ENCODE measurements at places on chromosomes 2 and 18.

GRCh38 chr2:191115391-191115790 lies 35.4 kb downstream of the STAT4 start:
- DNase-seq = peak; percentile 94

DNA sequence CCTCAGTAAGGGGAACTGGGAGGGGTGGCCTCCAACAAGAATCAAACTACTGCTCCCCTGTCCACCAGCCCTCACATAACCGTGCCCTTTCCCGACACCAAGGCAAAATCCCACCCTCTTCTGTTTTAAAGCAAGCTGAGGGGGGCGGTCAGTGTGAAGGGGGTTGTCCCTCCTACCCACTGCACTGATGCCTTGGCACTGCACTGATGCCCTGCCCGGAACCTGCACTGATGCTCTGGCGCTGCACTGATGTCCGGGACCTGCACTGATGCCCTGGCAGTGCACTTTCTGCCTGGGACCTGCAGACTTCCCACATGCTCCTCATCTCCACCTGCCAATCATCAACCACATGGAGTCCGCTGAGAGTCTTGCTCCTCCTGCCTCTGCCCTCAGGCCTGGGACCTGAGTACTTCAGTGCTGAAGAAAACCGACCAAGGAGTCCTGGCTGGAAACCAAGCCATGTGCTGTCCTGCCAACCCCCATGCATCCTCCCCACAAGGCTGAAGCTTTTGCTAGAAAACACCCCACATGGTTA lies 179.5 kb downstream of the SMAD2 start:
- DNase-seq = no peak

DNA sequence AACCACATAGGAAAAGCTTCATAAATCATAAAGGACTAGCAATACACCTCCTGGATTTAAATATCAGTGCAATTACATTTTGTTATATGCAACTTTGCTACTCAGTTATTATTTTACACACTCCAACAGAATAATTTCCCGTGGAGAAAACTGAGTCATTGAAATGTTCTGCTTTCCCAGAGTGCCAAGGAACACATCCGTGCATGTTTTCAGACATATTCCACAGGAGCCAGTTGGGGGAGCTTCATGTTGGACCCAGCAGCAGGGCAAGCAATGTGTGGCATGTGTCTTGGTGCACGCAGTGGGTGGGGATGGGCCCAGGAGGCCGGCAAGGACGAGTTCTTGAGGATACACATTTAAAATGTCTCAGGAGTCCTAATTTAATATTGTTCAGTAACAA lies 14.4 kb upstream of the SMIM21 start:
- DNase-seq = no peak

- no peak for DNase-seq
Measured at GRCh38 chr18:37336568-37337285, 228.9 kb downstream of the CELF4 start.

GRCh38 chr2:127620866-127621265 lies 25.1 kb upstream of the GPR17 start:
- DNase-seq = no peak

GRCh38 chr18:59898609-59899297 lies 1.0 kb upstream of the PMAIP1 start:
- DNase-seq = peak; percentile 29

DNA sequence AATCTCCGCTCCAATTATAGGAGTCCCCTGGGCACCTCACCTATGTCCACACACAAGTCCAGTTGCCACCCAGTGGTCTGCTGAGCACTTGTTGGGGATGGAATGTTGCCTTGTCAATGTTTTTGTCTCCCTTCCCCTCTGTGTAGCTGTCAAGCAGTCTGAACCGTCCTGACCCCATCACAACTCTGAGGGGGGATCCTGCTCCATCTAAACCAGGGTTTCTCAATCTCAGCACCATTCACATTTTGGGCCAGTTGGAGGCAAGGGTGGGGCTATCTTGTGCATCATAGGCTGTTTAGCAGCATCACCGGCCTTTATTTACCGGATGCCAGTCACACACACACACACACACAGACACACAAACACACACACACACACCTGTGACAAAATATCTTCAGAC lies 53.0 kb downstream of the CYP26B1 start:
- no peak for DNase-seq

DNA sequence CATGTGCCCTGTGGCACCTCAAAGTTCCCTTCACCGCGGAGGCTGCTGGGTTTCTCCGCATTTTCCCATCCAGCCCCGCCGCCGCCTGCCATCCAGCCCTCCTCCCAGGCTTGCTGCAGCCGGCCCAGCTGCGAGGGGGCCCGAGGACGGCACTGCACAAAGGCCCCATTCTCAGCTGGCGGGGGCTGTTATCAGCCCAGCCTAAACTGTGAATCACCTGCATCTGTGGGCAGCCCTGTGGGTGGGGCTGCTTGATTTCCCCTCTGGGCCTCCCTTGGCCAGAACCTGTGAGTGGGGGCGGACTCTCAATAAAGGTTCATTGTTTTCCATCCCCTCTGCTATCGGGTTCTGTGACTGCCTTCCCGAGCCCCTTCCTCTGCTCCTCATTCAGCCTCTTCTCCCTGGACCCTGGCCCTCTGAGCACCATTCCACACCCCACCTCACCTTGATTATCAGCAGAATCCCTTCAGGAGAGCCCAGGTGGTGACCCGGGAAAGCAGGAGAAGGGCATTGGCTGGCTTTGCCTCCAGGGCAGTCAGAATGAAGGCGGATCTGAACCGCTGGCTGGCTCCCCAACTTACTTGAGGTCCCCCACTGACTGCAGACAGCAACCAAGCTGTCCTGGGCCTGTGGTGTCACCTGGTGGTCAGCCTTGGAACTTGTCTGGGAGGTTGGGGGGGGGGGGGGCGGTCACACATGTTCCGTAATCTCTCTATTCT lies 204.5 kb downstream of the ZFP36L2 start:
- DNase-seq = no peak

DNA sequence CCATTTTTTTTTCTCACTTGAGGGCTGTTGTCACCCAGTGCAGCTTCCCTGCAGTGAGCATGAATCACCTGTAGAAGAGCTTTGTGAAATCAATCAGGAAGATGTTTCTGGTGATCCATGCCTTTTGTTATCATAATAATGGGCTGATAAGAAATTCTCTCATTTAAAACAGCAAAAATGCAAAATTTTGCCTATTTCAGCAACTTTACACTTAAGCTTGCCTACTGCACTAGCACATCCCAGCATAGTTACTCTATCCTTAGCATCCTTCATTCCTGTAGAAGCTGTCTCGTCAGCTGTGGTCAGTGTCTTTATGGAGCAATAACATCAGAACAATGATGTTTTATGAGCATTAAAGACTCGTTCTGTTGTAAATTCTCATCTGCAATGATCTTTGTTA lies 178.6 kb upstream of the ZNF804A start:
- DNase-seq = no peak

DNA sequence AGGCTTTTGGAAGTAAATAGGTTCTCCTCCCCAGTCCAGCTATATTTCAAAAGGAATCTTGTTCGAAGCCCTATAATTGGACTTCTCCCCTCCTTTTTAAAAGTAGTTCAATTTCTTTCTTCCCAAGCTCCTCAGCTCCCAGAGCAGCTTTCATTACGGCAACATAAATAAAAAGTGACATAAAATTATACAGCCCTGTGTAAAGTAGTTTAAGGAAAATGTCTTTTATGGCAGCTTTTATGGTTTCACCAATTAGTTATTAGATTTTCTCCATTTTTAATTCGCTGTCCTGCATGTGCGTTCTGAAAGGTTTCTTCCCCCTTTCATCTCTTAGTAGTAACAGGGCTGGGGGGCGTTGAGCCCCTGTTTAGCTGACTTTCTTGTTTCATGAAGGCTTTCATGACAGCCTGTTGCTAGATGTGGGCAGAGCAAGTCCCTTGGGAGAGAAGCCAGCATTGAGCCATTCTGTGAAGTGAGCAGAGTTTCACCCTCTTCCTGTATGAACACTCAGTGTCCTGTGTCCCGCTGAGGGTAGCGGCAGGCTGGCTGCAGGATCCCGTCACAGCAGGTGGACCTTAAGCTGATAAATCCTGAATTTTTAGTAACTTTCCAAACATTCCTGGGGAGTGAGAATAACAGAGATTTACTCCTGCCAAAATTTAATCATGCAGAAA lies 229.7 kb upstream of the SPRED2 start:
- no peak for DNase-seq

- no peak for DNase-seq
Measured at GRCh38 chr2:70983506-70984227, 5.2 kb downstream of the ANKRD53 start.

DNA sequence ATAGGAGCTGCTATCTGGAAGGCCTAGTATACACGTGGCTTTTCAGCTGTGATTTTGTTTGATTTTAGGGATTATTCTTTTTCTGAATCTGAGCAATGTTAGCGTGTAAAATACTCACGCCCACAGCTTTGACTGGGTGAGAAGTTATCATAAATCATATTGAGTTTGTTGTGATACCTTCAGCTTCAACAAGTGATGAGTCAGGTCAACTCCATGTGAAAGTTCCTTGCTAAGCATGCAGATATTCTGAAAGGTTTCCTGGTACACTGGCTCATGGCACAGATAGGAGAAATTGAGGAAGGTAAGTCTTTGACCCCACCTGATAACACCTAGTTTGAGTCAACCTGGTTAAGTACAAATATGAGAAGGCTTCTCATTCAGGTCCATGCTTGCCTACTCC lies at the start of gene GKN1:
Gene GKN1, plus strand, starts transcription at position 386 of the 400 bp plus-strand sequence. CDS start 42 bp downstream, outside the sequence.
- DNase-seq = no peak

- no peak for DNase-seq
Measured at GRCh38 chr2:150051004-150051403, 436.5 kb downstream of the RND3 start.

- DNase-seq = no peak
Measured at GRCh38 chr2:44524347-44524926, 162.7 kb downstream of the CAMKMT start.

DNA sequence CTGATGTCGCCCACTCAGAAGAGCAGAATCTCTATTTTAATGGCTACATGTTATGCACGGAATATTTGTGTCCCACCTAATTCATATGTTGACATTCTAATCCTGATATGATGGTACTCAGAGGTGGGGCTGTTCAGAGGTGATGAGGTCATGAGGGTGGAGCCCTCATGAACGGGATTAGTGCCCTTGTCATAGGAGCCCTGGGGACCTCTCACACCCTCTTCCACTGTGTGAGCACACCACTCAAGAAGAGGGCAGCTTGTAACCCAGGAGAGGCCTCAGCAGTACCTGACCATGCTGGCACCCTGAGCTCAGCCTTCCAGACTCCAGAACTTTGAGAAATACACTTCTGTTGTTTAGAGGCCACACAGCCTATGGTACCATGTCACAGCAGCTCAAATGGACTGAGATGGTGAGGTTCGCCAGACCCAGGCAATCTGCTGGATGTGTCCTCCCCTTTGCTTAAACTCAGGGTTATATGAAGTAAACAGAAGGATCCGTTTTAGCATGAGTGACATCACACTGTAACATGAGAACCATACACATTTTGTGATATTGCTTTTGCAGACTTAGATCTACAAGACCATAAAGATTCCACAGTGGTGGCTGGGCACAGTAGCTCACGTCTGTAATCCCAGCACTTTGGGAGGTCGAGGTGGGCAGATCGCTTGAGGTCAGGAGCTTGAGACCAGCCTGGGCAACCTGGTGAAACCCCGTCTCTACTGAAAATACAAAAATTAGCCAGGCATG lies 48.7 kb downstream of the ATOH8 start:
- no peak for DNase-seq

GRCh38 chr2:128313091-128313836 lies 5.4 kb downstream of the HS6ST1 start:
- no peak for DNase-seq

GRCh38 chr18:32980896-32981295 lies 208.1 kb upstream of the KLHL14 start:
- no peak for DNase-seq

DNA sequence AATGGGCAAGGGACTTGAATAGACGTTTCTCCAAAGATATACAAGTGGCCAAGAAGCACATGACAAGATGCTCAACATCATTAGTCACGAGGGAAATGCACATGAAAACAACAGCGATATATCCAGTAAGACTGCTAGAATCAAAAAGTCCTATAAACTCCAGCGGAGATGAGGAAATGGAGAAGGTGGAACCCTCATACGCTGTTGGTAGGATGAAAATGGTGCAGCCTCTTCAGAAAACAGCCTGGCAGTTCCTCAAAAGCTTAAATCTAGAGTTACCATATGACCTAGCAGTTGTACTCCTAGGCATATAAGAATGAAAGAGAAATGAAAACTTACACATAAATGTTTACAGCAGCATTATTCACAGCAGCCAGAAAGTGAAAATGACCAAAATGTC lies 48.1 kb downstream of the HPCAL1 start:
- no peak for DNase-seq

- DNase-seq = no peak
Measured at GRCh38 chr18:56487801-56488200, 150.6 kb downstream of the TXNL1 start.

DNA sequence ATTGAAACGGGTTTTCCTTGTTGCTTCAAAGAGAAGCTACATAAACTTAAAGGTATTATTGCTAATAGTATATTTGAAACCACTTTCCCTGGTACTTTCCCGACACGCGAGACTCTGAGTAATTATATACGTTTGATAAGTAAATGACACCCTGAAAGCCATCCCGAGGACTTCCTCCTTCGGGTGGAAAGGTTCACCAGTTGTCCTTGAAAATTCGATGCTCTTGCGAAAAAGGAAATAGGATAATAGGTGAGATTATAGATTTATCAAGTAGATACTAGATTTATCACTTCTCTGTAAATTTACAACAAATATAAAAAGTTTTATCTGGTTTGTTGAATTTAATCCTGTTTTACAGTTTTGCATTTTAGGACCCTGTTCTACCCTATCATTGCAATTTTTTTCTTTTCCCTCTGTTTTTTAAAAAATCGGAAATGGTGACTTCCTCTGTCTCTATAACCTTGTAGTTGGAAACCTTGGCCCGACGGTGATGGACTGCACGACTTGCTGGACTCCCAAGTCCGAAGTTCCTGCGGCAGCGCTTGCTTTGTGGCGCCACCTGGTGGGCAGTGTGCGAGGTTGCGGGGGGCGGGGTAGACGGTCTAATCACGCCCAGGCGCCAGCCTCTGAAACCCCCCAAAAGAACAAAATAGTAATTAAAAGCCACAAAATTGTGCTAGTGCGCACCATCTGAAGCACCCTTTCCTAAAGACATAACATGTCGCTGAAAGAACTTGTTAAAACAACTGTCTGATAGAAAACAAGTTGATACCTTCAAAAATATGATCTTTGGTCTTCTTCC lies 972 bp upstream of the DLX2 start:
- peak; percentile 54 for DNase-seq

DNA sequence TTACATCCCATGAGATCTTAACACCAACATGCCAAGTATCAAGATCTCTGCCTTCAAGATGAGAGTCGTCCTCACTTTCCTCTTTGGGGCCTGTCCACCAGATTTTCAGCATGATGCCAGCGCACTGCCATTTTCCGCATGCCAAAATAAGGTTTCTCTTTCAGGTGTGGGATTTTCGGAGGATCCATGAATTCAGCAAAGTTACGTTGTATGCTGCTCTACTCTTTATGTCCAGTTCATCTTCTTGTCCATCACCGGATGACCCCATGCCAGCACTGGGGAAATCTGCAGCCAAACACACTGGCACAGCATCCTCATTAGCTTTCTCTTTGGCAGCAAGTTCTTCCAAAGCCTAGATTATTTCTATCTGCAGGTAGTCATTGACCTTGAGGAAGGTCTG lies 4.9 kb upstream of the HAAO start:
- no peak for DNase-seq
